ENCODE measurements at places on chromosomes 4 and X. TPM values are rescaled to one million over a fixed set of nuclear protein-coding genes. Genes with fewer than 3 reads are reported as not detected.
A peak's percentile ranks its signal among the peaks of the same experiment; 100 is the strongest.

DNA sequence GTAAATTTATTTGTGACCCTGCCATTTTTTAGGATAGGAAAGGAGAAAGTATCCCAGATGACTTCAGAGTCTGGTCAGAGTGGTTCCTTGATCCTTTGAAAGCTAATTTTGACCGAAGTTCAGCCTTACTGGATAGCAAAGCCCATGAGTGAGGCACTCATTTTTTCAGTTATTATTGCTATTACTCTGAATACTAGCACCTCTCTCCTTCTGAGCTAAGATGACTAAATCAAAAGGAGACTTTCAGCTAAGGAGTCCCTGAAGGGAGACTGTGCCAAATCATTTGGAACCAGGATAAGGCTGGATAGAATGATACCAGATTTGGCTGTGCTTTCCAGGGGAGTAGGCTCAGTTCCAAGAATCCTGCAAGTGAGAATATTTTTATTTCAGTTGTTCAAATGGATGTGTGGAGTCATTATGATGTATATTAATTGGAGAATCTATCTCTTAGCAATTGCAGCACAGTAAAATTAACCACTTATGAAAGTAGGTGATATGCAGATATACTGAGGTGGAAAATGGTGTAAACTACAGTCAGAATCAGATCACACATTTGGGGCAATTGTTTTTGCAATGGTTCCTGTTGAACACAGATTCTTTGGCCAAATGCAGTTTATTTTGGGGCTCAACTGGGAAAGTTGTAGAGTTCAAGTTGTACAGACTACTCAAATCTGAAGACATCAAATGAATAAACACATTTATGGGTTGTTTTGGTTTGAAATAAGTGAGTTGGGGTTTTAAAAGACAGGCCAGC lies 1.2 kb downstream of the P2RY10 start:
- no peak for DNase-seq

DNA sequence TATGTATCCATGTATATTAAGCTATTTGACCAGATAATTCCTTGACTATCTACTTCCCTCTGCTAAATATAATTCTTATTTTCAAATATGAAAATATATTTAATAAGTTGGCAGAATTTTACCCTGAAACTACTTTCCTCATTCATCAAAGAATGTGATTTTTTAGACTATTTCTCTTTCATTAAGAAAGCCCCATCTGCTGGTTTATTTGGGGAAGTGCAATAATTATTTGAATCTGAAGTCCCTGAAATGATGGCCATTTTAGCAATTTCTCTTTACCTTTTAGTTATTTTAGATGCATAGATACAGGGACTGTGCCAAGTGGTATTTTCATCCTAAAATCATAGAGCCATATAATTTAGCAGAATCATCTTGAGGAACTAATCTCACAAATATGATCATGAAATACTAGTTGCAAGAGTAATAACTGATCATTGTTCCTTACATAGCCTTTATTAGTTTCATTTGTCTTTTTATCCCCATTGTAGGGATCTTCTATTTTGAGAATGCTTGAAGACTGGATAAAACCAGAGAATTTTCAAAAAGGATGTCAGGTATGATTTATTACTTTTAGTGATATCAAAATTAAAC lies 39.0 kb downstream of the ENPEP start:
- peak; percentile 54 for DNase-seq

DNA sequence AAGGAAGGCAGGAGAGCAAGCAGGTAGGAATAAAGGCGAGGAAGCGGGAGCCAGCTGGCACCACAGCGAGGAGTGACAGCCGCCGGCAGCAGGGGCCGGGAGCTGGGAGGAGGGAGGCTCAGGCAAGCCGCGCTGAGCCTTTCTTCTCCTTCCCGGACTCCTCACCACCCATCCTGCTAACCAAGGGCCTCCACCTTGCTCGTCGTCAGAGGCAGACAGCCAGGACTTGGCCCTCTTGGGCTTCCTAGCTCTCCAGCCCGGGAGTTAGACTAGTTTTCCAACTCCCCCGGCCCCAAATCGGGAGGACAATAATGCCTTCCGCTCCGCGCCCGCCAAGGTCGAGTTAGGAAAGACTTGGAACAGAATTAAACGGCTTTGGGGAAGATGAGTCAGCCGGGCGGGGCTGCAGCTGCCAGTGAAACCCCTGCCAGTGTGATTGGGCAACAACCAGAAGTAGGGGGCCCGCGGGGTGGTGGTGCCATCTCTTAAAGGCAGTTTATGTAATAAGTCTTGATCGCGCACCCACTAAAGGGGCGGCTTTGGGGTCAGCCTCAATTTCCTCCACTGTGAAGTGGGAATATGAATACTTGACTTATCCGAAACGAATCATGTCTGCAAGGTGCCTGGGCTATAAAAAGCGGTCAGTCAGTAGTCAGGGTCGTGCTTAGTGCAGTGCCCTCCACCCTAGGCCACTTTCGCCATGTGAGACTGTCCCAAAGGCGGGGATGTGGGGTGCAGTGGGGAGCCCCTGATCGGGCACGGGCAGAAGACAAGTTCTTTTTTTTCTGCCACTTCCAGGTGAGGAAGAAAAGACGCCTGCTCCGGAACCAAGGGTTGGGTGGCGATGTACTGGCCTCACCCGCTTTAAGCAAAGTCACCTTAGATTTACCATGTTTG lies 6.7 kb upstream of the HSD17B10 start:
- DNase-seq, result peak; percentile 91

DNA sequence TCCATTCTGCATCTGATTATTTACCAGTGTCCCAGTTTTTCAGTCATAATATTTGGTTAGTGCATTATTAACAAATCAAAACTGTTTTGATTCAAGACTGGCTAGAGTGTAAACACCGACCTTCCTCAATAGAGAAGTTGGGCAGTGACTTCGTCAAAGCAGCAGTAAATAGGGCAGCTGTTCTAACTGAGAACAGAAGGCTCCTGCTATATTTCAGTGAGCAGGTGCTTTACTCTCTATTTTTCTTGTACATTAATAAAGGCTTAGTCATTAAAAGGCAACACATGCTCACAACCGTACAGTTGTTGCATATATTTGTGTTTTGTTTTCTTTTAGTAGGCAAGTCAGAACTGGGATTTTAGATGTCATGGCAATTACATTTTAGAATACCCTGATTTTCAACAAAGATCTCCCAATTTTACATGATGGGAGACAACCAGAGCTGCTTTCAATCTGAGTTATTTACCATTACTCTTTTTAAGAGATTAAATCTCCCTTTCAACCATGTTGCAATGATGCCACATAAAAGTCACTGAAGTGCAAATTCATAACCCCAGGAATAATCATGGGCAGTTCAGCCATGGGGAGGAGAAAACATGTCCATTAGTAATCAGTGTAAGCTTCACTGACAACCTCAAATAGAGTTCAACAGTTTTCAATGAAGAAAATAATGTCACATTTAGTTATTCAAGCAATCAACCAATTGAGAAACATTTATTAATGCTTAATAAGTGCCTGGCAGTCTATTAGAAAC lies 233.3 kb downstream of the NDST4 start:
- DNase-seq, result no peak

DNA sequence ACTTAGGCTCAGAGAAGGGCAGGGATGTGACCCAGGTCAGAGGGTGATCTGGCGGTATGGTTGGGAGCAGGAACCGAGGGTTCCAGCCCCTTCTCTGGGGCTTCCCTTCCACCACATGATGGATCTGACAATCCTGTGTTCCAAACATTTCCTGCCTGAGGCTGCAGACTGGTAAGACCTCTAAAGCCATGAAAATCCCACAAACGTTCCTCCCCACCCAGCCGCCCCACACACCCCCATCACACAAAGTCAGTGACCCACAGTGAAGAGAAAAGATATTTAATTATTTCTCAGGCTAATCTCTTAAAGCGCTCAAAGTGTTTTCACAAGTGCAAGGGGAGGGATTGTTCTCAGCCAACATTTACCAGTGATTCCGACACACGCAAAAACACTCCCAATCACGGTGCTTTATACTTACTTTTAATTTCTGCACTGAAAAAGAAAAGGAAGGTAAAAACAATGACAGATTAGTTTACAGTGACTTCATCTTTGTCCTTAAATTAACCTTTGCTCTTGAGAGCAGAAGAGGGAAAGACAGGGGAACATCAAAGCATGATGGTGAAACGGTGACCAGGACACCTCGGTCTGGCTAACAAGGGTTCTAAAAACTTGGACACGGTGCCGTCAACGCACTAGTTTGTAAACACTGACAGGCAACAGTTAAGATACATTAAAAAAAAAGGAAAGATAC lies 42.4 kb downstream of the WDR1 start:
- DNase-seq, result no peak

DNA sequence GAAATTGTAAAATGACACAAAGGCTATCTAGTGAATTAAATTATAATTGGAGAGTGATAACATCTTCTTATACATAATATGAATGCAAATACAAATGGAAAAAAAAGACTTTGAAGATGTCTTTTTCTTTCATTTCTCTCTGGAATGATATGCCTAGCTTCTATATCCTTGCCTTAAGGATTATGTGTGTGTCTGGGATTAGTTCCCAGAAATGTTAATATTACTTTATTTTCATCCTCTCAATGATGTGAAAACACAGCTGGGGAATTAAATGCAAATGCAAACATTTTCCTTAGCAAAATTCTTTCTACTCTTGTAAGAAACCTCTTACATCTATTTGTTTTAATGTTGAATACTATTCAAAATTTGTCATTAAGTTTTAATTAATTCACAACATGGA lies 441.9 kb downstream of the FSTL5 start:
- DNase-seq, result no peak

GRCh38 chrX:150477371-150477770 lies 91.0 kb upstream of the MTM1 start:
- no peak for DNase-seq

GRCh38 chr4:76898949-76899645 lies 1.2 kb upstream of the SOWAHB start:
- no peak for DNase-seq

DNA sequence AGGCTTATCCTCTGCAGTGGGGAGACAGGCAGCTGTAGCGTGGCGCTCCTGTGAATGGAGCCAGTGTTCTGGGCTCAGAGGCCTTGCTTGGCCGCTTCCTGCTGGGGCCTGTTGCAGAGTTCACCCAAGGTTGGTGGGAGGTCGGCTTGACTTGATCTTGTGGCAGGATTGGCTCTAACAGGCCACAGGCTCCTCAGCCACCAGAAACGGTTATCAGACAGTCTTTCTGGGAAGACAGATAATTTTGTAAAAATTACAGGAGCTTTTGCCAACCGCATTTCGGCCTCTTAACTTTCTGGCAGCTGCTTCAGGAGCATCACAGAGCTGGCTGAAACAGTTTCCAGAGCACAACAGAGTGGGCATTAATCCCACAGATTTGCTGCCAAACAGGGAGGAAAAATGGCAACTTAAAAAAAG lies 66.4 kb downstream of the DIPK2B start:
- no peak for DNase-seq

DNA sequence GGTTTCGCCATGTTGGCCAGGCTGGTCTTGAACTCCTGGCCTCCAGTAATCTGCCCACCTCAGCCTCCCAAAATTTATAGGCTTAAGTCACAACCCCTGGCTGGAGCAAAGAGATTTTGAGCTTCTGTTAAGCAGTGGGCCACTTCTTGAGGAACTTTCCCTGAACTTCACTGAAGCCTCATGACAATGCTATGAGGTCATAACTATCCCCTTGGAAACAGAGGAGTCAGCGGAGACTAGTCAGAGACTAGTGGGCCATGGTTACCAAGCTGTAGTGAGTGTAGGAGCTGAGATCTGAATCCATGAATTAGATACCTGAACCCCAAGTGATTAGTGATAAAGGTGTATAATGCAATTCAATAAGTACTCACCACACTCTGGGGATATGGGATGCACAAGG lies 145.1 kb upstream of the MSX1 start:
- no peak for DNase-seq

GRCh38 chr4:17531538-17532285 lies 16.7 kb downstream of the CLRN2 start:
- DNase-seq, result no peak

GRCh38 chr4:188037003-188037713 lies 41.6 kb downstream of the ZFP42 start:
- DNase-seq, result no peak

- DNase-seq, result no peak
Observed at GRCh38 chr4:97548943-97549583, 594.2 kb downstream of the STPG2 start.

DNA sequence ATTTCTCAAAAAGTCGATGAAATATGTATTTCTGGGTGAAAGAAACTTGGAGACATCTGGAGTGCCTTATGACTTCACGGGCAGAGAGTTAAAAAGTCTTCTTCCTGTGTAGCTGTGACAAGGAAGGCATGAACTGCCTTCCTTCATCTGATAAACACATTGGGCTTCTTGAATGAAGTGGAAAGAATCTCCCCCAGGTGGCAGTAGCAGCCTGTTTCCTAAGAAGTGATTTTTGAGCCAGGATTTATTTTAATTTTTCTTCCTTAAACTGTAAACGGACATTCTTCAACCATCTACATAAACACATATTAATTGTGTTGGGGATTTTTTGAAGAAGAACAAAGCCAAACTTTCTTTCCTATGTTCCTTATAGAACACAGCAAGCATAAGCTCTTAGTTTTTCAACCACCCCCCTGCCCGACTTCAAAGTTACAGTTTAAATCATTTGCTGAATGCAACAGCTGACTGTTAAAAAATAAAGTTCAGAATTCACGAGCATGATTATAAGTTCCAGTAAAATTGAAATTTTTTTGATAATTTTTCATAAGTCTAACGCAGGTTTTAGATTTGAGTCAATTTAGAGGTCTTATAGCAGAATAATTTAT lies 980 bp upstream of the GIMD1 start:
- DNase-seq, result peak; percentile 70

- DNase-seq, result no peak
Observed at GRCh38 chrX:145990051-145990450, 172.4 kb downstream of the SLITRK2 start.

GRCh38 chr4:4590546-4590945 lies 48.7 kb upstream of the STX18 start:
- no peak for DNase-seq

- DNase-seq, result peak; percentile 5
Observed at GRCh38 chrX:121093011-121093410, 45.6 kb downstream of the GLUD2 start.

GRCh38 chr4:160685729-160686128 lies 1478.1 kb downstream of the FSTL5 start:
- no peak for DNase-seq

DNA sequence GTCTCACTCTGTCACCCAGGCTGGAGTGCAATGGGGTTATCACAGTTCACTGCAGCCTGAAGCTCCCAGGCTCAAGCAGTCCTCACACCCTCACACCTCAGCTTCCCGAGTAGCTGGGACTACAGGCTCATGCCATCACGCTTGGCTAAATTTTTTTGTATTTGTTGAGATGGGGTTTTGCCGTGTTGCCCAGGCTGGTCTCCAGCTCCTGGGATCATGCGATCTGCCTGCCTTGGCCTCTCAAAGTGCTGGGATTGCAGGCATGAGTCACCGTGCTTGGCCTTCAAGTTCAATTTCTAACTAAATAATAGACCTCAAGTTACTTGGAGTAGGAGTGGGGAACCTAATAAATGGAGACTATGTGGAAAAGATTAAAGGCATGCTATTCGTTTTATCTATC lies 48.9 kb downstream of the MND1 start:
- DNase-seq, result peak; percentile 54

The AKAP14 gene
- total RNA-seq, result not detected

The CT47B1 gene
- total RNA-seq, result not detected

The C4orf51 gene
- not detected for total RNA-seq

The CENPVL2 gene
- not detected for total RNA-seq

The TNIP3 gene
- total RNA-seq, result 2.0 TPM

The TXK gene
- total RNA-seq, result not detected

The FMR1NB gene
- total RNA-seq, result not detected

The ZCCHC4 gene
- total RNA-seq, result 7.7 TPM

The ATP5ME gene
- 355 TPM for total RNA-seq

The MAGEB2 gene
- total RNA-seq, result not detected

The FIP1L1 gene
- 93.3 TPM for total RNA-seq
